T-helper 2 cell (primary cell): ENCODE measurements at places on chromosomes 2 and 18.

DNA sequence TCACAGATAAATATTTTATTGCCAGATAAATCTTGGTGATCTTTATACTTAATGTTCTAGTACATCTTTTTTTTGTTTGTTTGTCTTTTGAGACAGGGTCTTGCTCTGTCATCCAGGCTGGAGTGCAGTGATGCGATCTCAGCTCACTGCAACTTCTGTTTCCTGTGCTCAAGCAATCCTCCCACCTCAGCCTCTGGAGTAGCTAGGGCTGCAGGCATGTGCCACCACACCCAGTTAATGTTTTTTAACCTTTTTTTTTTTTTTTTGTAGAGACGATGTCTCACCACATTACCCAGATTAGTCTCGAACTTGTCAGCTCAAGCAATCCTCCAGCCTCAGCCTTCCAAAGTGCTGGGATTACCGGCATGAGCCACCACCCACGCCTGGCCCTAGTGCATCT lies 9.1 kb upstream of the C1GALT1C1L start:
- no peak for DNase-seq

DNA sequence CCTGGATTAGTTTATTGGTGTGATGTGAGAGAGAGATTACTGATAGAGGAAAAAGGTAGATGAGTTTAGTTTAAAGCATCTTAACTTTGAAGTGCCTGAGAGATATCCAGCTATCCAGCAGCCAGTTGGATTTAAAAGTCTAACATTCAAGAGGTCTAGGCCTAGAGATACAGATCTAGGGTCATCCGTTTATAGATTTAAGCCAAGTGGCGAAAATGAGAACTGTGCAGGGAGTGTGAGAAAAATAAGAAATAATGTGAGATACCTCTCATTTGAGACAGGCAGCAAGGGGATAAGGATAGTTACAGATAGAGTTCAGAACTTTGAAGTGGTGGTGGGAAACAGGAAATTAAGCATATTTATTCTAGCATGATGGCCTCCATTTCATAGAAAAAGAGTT lies 5.3 kb upstream of the ORC2 start:
- no peak for DNase-seq

DNA sequence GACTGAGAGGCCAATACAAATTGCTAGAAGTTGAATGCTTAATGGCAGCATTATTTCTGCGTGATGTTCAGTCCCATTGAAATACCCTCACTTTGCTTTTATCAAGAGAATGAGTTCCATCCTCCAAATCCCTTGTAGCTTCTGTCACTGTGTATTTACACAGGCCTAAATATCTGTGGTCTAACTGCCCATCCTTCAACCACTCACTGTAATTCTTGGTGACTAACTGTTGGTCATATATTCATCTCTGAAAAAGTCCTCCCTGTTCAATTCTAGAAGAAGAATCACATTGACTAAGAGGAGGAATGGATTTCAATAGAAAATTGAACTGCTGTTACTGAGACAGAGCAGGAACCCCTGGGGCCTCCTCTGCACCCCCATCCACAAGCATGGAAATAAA lies 74.2 kb upstream of the L3MBTL4 start:
- no peak for DNase-seq

DNA sequence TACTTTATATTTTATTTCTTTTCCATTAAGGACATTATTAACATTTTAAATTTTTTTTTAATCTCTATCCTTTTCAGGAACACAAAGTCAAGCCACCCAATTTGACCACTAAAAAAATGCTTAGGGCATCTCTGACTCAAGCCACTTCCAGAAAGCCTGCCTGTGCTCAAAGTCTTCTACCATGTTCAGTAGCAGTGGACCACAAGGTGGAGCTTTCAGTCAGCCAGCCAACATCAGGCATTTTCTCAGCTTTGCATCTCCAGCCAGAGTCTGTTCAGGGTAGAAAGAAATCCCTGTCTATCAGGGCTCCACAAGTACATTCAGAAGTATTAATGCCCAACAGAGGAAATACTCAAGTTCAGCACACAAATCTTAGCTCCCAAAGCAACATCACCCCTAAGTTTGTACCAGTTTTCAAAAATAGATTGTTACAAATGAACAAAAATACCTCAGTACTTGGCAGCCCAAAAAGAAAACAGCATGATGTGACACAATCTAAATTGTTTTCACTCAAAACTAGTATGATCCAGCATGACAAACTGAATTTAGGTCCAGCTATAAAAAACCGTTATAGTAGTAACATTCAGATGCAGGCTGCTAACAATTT lies 37.6 kb downstream of the C18orf63 start:
- no peak for DNase-seq

DNA sequence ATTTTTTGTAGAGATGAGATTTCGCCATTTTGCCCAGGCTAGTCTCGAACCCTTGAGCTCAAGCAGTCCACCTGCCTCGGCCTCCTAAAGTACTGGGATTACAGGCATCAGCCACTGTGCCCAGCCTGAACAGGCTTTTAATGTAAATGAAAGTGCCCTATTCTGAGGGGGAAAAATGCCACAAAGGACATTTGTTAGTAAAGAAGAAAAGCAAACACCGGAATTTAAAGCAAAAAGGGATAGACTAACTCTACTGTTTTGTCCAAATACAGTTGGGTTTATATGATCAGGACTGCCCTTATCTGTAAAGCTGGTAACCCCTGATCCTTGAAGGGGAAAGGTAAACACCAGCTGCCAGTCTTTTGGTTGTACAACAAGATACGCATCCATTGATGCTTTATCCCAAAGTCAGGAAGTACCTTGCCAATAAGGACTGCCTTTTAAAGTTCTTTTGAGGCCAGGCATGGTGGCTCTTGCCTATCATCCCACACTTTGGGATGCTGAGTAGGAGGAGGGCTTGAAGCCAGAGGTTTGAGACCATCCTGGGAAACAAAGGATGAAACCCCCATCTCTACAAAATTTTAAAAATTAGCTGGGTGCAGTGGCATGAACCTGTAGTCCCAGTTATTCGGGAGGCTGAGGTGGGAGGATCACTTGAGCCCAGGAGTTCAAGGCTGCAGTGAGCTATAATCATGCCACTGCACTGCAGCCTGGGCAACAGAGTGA lies 13.1 kb downstream of the CLEC4F start:
- DNase-seq, result no peak

DNA sequence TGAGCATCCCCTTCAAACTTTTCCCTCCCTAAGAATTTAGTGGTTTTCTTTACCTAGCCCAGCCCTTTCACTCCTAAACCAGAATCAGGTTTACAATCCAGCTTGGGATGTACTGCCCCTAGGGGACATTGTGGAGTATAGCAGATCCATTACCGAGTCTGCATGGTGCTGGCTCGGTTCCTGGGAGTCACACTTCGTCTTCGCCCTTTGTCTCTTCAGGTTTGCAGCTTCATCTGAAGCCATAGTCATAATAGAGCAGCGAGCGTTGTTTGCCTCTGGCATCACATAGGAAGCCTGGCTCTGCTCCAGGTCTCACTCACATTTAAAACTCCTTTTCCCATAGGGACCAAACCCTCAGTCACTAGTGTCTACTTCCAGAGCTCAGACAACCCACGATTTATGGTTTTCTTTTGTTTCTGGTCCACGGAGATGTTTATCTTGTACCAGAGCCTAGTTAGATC lies 16.8 kb upstream of the LYPD6 start:
- DNase-seq, result no peak

GRCh38 chr2:66547118-66547517 lies 112.2 kb downstream of the MEIS1 start:
- no peak for DNase-seq

GRCh38 chr2:121532347-121532766 lies 1.7 kb downstream of the RNU4ATAC start:
- no peak for DNase-seq

- no peak for DNase-seq
Measured at GRCh38 chr2:127137741-127138140, 30.8 kb upstream of the BIN1 start.

- DNase-seq, result no peak
Measured at GRCh38 chr2:203669820-203670219, 36.6 kb upstream of the CD28 start.

GRCh38 chr2:101415220-101415619 lies 27.9 kb upstream of the CREG2 start:
- DNase-seq, result no peak

- no peak for DNase-seq
Measured at GRCh38 chr2:143001501-143001900, 124.0 kb downstream of the KYNU start.

DNA sequence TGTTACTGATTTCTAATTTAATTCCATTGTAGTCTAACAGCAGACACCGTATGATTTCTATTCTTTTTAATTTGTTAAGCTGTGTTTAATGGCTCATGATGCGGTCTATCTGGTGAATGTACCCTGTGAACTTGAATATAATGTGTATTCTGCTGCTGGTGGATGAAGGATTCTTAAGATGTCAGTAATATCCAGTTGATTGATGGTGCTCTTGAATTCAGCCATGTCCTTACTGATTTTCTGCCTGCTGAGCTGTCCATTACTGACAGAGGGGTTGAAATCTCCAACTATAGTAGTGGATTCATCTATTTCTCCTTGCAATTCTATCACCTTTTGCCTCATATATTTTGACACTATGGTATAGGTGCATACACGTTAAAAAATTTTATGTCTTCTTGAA lies 373.3 kb upstream of the RAB12 start:
- DNase-seq, result no peak

- DNase-seq, result no peak
Measured at GRCh38 chr2:189297446-189297845, 117.9 kb upstream of the COL5A2 start.

DNA sequence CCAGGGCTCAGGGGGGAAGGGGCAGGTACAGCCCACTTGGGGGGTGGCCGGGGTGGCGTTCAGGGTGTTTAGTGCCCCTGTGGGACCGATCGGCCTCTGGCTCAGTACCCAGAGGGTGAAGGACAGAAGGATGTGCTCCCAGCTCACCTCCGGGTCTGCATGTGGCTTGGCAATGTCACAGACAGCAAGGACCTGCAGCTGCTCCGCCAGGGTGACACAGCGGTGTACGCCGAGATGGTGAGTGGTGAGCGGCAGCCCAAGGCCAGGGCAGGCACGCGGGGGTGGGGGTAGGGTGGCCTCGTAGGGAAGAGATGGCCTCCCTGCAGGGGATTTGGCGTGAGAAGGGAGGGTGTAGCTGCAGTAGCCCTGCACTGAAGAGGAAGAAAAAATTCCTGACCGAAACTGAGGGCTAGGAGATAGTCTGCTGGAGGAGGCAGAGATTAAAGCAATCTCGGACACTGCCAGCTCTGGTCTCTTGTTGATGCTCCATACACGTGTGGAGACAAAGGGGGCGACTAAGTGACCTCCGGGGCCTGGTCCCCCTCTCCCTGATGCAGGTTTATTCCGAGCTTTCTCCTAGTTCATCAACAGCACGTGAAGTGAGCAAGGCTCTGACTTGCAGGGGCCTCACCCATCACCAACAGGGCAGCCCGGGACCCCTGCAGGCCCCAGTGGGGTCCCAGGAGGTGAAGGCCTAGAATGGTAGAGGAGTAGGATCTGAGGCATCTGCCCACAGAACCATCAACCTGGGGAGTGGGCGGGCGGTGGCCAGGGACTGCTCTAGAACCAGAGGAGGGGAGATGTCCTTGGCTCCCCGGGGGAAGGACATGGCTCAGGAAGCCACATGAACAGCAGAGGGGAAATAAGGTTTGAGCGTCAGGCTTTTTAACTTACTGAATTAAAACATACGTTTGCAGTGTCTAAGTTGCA lies 45.4 kb downstream of the FER1L5 start:
- DNase-seq, result no peak

- DNase-seq, result no peak
Measured at GRCh38 chr18:48111587-48111986, 181.1 kb upstream of the SMAD2 start.

GRCh38 chr18:65790604-65791003 lies 39.8 kb downstream of the CDH7 start:
- no peak for DNase-seq

DNA sequence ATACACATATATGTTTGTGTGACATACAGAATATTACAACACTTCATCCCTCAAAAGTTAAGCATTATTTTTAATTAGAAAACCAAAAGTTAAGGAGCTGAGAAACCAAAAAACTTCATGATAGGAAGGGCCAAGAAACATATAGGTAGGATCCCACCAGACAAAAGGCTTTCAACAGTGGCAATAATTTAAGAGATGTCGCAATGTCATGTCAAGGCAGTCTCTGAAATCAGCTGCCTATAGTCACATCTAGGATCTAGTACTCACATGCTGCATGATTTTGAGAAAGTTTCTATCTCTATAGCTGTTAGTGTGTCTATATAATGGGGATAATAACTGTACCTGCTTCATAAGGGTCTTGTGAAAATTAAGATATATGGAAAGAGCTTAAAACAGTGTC lies 72.7 kb downstream of the SPIRE1 start:
- no peak for DNase-seq

DNA sequence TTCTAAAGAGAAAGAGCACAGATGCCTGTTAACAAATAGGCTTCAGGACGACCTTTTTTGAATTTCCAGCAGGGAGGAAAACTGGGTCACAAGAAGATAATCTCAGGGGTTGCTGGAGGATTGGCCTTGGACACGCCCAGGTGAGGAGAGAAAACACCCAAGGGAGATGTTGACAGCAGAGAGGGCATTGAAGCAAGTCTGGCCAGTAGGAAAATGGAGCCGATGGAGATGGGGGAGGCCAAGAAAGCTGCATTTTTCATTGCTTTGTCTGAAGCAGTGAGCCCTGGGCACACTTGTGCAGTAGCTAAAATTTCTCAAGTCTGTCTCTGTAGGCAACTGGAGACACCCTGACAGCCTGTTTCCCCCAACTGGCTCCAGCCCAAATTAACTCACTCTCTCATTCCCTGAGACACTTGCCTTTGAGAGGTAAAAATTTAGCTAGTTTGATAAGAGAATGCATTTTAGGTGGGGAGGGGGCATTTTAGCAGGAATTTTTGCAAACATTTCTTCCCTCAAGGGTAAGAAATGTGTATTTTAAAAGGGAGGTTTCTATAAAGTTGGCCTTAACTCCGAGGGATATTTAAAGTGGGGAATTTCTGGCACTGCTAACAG lies 165.5 kb downstream of the TGIF1 start:
- DNase-seq, result no peak

- DNase-seq, result no peak
Measured at GRCh38 chr18:12257996-12258718, 4.0 kb downstream of the CIDEA start.

DNA sequence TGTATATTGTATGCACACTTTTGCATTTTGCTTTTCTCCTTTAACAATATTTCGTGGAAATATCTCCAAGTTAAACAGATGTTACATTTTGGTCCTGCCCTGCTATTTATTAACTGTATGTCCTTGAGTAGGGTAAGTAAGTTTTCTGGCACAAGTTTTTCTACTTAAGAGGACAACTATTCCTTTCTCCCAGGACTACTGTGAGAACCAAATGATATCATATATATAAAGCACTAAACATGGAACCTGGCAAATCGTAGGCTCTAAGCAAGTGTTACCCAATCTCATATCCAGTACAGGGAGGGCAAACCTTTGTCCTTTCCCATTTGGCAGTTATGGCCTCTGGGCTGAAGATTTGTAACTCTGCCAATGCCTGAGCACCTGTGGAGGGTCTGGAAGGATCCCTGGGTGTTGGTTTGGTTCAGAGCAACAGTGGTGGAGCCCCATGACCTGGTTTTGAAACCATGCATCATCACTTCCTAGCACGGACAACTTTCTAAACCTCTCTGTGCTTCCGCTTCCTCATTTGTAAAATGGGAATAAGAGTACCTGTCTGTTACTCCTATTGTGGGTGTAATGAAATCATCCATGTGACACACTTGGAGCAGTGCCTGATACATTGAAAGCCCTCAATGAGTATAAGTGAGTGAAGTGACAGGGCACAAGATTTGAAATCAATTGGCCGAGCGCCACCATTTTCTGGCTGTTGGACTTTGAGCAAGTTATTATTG lies 28.3 kb upstream of the ICOS start:
- no peak for DNase-seq
